Cerebellum (tissue), 4 donors: ENCODE measurements at places on chromosomes 5 and 9.

DNA sequence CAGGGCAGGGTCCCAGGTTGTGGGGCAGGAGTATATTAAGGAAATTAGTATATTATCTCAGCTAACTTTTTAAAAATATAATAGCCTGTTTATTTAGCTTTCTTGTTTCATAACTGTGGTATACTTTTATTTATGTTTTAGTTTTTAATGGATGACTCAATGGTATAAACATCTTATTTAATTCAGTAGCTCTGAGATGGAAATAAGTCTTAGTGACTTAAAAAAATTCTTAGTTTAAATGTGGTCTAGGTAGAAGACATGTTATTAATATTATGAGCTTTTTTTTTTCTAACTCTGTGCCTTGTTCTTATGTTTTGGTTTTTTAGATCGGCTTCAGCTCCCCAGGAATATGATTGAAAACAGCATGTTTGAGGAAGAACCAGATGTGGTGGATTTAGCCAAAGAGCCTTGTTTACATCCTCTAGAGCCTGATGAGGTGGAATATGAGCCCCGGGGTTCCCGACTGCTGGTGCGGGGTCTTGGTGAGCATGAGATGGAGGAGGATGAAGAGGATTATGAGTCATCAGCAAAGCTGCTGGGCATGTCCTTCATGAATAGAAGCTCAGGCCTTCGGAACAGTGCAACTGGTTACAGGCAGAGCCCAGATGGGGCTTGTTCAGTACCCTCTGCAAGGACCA, 43.1 kb downstream of the LNPEP start:
- DNase-seq, result no peak

GRCh38 chr9:123046406-123047195, 13.1 kb downstream of the GPR21 start:
- DNase-seq, result no peak

DNA sequence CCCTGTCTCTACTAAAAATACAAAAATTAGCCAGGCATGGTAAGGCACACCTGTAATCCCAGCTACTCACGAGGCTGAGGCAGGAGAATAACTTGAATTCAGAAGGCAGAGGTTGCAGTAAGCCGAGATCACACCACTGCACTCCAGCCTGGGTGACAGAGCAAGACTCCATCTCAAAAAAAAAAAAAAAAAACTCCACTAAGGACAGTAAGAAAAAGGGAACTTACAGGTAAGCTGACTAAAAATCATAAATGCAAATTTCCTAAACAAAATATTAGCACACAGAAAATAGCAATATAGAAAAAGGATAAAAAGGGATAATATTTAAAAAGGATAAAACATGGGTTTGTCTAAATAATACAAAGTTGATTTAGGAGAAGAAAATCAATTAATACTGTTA, 27.9 kb upstream of the HNRNPA0 start:
- DNase-seq, result no peak

- DNase-seq, result no peak
Measured at GRCh38 chr9:114086009-114086408, 7.9 kb upstream of the AMBP start.

DNA sequence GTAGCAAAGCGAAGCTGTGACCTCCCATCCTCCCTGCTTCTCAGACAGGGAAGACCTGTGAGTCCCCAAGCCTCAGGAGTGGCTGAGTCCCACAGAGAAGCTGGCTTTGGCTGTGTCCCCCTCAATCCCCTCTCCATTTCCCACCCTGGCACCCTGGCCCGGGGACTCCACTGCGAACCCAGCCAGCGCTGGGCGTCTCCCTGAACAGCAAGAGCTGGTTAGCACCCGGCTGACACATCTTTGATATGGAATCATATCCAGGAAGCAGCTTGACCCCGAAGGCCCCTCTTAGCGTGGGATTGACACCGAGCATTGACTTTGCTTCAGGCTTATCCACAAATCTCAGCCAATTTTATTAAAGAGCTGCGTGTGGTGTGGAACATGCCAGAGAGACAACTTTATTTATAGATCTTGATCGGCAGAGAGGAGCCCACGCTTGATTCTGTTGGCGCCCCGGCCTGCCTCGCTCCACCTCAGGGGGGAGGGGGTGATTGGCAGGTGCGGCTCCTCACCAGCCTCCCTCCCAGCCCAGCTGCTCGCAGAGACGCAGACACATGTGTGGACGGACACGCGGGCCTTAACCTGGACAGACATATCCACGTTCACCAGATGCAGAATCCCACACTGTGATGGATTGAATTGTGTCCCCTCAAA, 120.7 kb upstream of the MVB12B start:
- DNase-seq, result no peak

GRCh38 chr9:70537084-70537483, 122.6 kb upstream of the KLF9 start:
- no peak for DNase-seq
